ENCODE measurements at places on chromosomes 3 and 15.
A peak's percentile ranks its signal among the peaks of the same experiment; 100 is the strongest.

- no peak for DNase-seq
These were observed 21.8 kb upstream of the CA12 start for GRCh38 chr15:63403254-63403945.

- DNase-seq: no peak
These were observed 377.7 kb upstream of the RBMS3 start for GRCh38 chr3:28903171-28903601.

DNA sequence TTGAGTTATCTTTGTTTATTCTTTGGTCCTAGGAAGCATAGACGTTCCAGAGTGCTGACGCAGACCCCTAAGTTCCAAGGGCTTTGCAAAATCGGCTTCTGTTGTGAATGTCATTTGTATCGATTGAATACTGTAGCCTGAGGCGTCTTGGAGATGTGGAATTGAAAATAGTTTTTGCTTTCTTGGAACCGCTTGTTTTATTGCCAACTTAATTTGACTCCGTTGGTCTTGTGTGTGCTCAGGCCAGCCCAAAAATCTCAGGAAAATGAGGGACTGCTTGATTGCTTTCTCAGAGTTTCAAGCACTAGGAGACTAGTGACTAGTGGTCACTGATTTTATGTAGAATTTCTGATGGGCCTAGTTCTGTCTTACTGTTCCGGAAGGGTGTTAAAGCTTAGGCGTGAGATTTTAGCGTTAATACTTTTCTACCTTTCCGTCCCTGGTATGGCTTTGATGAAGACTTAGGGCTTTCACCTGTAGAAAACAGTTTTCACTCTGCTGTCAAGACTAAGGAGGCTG lies 263 bp upstream of the UTS2B start:
- peak; percentile 78 for DNase-seq

DNA sequence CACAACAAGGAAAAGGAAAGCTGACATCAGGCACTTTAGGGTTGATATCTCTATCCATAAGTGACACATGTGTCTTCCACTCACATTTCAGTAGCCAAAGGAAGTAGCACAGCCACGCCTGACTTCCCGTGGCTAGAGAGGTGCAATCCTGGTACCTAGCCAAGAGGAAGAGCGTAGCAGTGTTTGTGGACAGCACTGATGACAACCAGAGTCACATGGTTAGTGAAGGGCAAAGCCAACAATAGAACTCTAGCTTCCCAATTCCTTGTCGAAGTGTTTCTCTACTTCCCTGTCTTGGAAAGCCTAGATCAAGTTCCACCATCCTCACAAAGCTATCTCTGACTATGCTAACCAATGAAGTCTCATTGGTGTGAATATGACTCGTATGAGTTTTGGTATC lies 189.2 kb downstream of the RSL24D1 start:
- DNase-seq: no peak

DNA sequence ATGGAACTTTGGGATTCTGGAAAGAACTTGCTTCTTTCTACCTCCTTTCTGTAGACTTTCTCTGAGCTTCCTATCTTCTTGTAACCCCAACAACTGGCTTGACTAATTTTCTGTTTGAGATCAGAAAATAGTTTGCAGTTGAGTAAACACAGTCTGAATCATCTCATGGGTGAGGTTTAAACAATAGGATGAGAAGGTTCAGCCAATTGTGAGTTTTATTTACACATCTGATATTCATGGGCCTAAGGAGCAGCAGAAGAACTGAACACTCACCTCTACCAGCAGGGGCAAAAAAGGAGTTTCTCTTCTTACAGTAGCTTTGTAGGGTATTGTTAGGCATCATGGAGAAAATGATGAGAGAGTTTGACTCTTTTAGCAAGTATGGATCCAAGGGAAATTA lies 54.2 kb downstream of the DTWD1 start:
- peak; percentile 85 for DNase-seq

DNA sequence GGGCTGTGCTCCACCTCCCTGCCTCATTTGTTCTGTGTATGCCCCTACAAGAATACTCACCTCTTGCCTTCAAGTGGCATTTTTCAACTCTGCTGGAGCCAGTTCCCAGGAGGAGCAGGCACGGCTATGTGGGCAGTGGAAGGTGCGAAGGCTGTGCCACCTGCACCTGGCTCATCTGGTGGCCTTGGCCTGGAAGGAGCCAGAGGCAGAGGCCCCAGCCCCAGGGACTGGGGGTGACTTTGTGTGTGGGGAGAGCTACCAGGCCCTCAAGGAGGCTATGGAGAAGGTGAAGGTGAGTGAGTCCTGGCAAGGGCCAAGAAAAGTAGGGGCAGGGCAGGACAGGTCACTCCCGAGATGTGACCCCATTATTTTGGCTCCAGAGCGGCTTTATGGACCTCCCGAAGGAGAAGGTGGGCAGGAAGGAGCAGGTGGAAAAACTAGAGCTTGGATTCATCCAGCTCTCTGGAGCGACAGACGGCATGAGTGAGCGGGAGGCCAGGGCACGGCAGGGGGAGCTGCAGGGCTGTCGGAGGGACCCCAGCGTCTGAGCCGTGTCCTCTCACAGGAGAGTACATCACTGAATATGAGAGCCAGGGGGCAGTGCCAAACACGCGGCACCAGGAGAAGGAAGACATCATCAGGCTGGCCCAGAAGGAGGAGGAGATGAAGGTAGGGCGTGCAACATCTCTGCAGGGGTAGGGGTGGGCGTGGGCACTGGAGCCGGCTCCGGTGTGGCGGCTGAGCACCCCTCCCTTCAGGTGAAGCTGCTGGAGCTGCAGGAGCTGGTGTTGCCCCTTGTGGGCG lies 57.3 kb upstream of the UBE2Q2 start:
- peak; percentile 7 for DNase-seq

GRCh38 chr3:139715743-139716360 lies 38.1 kb upstream of the NMNAT3 start:
- no peak for DNase-seq

DNA sequence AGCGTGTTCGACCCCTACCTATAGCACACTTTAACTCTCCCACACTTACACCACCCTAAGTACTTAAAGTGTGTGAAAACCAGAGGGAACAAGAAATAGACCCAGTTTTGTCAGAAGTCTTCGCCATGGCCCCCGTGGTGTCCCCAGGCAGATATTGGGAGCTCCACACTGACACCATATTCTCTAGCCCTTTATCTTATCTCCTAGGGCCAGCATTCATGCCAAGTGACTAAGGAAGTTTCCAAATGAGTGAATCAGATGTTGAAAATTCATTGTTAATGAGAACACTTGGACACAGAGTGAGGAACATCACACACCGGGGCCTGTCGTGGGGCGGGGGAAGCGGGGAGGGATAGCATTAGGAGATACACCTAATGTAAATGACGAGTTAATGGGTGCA lies 31.8 kb downstream of the P3H2 start:
- peak; percentile 17 for DNase-seq

DNA sequence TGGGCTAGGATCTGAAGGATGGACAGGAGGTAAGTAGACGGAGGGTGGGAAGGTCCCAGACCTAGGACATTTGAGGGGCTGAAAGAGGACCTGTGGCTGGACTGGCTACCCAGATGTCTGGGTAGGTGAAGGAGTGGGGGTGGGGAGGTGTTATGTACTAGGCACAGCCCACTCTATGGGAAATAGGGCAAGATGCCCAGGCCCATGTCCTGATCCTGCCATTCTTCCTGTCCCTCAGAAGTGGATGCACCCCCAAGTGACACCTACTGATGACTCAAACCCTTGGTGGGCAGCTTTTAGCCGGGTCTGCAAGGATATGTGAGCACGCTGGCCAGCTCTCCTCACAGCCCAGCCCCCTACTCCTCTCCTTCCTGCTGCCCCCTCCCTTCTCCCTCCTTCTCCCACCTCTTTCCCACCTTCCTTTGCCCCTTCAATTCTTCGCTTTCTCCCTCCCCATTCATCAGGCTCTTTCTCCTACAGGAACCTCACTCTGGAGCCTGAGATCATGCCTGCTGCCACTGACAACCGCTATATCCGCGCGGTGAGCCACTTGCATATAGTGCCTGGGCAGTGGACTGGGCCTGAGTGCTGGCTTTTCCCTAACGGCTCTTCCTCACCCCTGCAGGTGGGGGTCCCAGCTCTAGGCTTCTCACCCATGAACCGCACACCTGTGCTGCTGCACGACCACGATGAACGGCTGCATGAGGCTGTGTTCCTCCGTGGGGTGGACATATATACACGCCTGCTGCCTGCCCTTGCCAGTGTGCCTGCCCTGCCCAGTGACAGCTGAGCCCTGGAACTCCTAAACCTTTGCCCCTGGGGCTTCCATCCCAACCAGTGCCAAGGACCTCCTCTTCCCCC lies 5.2 kb downstream of the ACY1 start:
- no peak for DNase-seq

DNA sequence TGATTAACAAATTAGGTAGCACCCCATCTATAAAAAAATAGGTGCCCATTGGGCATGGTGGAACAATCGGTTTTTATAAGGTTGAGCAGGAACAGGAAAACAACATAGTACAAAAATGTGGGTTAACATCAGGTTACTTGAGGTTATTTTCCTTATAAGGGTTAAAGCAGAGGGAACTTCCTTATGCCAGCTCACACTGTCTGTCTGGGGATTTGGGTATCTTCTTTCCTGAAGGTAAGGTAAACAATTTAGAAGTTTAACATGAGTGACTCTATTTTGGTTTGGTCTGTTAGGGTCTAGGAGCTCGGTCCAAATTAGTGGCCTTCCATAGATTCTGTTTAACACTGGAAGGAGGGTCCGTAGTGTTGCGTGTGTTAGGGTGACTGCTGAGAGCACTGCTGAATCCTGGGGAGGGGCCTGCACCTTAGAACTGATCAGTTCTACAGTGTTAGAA lies 14.7 kb downstream of the CHD2 start:
- DNase-seq: no peak

DNA sequence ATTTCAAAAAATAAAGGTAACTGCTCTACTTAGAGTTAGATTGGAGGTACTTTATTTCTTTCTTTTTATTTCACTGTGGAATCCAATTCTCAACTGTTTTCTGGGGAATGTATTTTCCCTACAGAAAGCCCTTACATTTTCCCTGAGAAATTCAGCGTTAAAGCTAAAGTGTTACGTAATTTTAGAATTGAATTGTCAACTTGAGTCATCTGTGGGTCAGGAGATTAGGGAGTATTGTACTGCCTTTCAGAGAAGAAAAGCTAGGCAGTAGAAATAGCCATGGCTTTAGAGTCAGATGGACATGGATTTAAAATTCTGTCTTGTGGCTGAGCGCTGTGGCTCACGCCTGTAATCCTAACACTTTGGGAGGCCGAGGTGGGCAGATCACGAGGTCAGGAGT lies 728.6 kb downstream of the ROBO1 start:
- no peak for DNase-seq

- DNase-seq: no peak
These were observed 43.8 kb downstream of the TRAK1 start for GRCh38 chr3:42134867-42135464.

- peak; percentile 53 for DNase-seq
These were observed 140.2 kb downstream of the ITPR1 start for GRCh38 chr3:4633078-4634004.

GRCh38 chr3:156108616-156109015 lies 11.8 kb upstream of the KCNAB1 start:
- DNase-seq: no peak

GRCh38 chr3:10911350-10912002 lies 81.1 kb upstream of the SLC6A1 start:
- no peak for DNase-seq

DNA sequence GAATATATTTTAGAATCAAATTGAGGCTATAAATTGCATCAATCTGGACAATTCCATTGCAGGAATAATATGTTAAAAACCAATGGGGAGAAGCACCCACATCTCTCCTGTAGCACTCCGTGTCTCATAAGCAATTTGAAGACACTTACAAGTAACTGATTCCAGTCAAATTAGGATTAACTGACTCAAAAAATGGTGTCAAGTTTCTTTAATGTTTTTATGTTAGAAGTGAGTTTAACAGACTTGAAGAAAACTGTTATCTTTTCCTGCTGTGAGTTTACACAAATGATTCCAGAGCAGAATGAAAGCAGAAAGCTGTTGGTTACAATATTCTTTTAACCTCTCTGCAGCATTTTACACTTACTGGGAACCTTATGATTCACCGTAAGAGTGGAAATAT lies 23.2 kb downstream of the RLBP1 start:
- no peak for DNase-seq

DNA sequence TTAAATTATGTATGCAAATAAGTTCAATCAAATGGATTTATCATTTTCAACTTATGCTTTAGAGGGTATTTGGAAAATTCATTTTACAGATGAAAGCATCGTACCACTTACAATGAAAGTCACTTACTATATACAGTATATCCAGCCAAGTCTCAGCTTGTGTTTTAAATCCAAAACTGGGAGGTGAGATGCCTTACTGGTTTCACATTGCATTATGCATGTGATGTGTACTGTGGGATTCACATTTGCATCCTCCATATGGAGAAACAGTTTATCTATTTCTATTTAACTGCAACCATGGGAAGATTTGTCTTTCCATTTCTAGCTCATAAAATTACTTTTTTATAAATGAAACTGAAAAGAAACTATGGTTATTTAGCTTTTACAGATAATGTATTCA lies 248.1 kb downstream of the CNTN3 start:
- DNase-seq: no peak

GRCh38 chr15:88625943-88626741 lies 5.0 kb downstream of the AEN start:
- DNase-seq: no peak

- no peak for DNase-seq
These were observed 523.2 kb downstream of the IGSF11 start for GRCh38 chr3:118511402-118511801.

- DNase-seq: no peak
These were observed 359.6 kb downstream of the NTRK3 start for GRCh38 chr15:87896936-87897335.

DNA sequence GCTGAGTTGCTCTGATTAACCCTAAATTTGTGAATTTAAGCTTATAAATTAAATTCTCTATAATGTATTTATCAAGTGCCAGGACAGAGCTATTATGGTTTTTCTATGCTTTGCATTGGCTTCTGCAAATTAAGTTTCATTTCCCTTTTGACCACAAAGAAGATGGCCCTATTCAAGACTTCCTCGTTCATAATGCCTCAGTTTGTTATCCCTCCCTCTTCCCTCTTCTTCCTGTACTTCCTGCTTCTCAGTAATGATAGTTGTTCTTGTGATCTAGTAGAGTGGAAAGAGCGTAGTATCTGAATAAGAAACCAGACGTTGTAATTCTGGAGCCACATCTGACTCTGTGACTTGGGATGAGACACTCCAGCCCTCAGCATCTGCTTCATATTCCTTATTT lies 118.7 kb downstream of the CACNA1D start:
- no peak for DNase-seq

GRCh38 chr15:98758224-98758623 lies 109.9 kb downstream of the IGF1R start:
- DNase-seq: no peak

DNA sequence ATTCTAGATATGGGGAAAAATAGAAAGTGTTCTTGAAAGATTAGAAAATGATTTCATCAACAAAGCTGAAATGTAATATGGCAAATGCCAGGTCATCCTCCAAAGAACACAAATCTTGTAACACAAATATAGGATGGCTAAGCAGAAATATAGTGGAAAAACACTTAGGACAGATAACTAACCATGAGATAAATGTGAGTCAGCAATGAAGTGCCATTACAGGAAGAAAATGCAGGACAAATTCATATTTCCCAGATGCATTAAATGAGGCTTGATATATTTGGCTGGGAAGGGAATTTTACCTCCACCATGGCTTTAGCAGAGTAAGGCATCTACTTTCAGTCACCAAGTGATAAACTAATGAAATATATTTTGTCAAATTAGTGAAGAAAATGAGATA lies 92.8 kb upstream of the SEMA6D start:
- DNase-seq: no peak

All from fibroblast of skin of right quadriceps (primary cell).